Fibroblast of skin of left quadriceps (primary cell): ENCODE measurements at places on chromosomes 11 and 22.
A peak's percentile ranks its signal among the peaks of the same experiment; 100 is the strongest.

- DNase-seq = peak; percentile 26
Measured at GRCh38 chr11:33178443-33179180, 17.3 kb upstream of the CSTF3 start.

DNA sequence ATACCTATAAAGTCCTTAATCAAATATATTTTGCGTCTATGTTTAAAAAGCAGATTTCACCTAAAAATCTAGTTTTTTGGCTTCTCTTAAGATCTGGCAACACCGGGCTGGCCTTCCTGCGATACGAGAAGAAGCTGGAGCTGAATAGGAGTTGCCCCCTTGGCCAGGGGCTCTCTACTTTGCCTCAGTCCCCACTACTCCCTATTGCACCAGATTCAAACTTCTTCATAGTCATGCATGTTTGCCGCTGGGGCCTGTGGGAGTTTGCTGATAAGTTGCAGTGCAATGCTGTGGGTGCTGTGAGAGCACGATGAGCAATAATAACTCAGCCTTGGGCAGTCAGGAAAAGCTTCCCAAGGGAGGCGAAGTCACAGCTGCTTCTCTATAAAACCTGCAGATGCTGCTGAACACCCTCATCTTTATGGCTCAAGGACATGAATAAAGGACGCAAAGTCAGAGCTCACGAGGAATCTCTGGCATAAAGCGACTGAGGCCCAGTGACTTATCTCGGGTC lies 15.2 kb upstream of the EIF3D start:
- DNase-seq = no peak

GRCh38 chr11:62545437-62546243 lies 966 bp downstream of the AHNAK start:
- peak; percentile 96 for DNase-seq

DNA sequence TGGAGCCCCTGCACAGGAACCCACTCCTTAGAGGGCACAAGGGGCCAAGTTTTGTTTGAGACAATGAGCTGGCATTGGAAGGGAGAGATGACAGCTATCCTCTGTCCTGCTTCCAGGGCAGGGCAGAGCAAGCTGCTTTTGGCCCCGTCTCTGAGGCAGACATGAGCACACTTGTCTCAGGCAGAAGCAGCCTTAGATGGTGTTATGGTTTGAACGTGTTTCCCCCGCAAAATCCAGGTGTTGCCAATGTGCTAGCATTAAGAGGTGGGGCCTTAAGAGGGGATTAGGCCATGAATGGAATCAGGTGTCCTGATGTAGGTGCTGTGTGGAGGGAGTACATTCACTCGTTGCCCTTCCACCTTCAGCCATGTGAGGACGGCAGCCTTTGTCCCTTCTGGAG lies 2.5 kb downstream of the TP53AIP1 start:
- DNase-seq = no peak

- DNase-seq = no peak
Measured at GRCh38 chr11:35089666-35090065, 49.3 kb upstream of the CD44 start.

GRCh38 chr11:69232821-69233743 lies 60.9 kb upstream of the MYEOV start:
- no peak for DNase-seq

DNA sequence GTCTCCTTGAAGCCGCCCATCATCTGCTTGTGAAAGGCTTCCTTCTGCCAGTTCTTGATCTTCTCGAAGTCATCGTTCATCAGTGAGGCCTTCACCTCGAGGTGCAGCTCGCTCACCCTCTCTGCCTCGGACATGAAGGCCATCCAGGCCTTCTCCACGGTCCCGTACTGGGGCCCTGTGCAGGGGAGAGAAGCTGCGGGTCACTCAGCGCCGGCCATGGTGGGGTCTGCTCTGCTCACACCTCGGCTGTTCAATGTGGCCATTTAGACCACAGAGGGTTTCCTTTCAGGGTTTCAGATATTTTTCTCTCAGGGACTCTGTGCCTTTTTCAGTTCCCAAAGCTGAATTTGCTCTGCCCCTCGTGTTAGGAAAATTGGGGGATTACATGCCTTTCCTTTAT lies 33.9 kb upstream of the ARFGAP3 start:
- no peak for DNase-seq

DNA sequence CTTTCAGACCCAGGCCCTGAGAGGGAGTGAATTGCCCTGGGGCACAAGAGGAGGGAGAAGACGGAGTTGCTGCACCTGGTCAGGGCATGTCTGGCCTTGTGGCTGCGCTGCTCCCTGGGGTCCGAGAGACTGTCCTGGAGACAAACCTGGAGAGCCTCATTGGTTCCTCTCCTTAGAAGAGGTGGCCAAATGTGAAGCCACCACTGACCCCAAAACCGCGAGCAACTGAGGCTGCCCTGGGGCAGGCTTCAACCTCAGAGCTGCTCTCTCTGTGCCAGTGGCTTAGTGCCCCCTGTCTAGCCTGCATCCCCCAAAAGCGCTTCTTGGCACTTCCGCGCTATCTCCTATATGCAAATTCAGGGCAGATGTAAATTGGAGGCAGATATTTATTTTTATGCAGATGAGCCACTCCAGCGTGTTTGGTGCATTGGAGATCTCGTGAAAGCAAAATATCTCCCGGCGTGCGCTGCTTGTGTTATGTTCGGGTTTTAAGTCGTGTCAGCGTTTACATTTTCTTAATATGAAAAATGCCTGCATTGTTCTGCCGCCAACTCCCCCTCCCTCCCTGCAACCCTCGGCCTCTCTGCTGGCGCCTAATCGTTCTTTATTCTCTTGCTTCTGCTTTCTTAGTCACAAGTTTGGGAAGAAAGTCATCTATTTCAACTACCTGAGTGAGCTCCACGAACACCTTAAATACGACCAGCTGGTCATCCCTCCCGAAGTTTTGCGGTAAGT lies 69.5 kb downstream of the ARHGAP8 start:
- DNase-seq = no peak

- no peak for DNase-seq
Measured at GRCh38 chr11:62611705-62612365, 740 bp downstream of the EML3 start.

DNA sequence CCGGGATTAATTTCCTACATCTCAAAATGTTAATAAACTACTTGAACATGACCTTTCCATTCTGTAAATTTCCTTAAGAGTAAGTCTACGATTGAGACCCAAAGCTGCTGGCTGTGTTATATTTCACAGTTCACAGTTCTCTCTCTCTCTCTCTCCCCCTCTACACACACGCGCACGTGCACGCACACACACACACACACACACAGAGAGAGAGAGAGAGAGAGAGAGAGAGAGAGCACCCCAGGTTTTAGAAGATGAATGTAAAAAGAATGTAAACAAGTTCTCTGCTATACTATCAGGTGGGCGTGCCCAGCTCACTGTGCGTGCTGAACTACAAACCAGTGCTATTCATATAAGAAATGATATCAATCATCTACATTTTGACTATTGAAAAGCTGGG lies 3.3 kb downstream of the BDNF start:
- no peak for DNase-seq

GRCh38 chr11:79129702-79130101 lies 311.1 kb downstream of the TENM4 start:
- DNase-seq = no peak

DNA sequence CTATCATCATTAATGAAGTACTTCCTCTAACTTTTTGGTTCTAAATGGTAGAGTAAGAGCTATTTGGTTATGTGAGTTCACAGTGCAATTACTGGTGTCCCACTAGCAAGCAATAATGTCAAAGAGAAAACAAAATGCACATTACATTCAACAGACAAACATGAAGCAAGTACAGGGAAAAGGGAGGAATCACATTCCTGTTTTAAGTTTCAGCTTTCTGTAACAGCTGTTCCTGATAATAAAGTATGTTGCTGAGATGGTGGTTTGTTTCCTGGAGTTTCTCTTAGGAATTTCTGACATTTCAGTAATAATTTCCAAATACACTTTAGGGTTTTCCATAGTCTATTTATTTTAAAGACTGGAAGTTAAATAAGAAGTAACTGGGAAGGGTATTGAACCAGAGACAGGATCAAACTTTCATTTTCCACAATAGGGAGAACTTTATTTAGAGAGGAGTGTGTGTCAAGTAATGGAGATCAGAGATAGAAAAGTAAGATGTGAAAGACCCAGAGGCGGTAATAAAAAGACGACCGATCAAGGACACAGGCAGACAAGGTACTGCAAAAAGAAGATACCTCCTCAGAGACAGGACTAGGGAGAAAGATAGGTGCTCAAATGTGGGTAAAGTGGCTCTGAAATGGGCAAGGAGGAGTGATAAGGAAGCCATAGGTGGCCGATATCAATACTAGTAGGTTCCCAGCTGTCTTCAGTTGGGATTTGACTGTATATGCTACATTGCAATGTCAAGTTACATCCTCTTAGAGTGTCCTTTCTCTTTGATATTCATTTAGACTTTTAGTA lies 20.8 kb upstream of the CLNS1A start:
- DNase-seq = peak; percentile 61

GRCh38 chr22:38163844-38164550 lies 17.6 kb downstream of the PLA2G6 start:
- no peak for DNase-seq

DNA sequence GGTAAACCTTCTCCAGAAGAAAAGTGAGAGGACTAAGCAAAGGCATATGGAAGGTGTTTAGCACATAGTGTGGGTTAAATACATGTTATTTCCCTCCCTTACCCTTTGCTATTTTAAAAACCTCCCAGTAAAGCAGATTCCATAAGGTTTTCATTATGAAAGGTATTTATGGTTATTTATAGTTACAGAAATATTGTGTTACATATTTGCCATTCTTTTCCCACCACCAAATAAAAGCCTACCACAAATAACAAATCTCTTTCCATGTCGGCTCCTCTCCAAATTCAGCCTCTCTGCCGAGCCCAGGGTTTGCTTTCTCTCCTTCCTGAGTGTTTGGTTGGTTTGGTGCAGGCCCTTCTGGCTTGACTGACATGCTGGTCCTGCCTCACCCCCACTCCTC lies 64.4 kb downstream of the INSC start:
- DNase-seq = peak; percentile 86

DNA sequence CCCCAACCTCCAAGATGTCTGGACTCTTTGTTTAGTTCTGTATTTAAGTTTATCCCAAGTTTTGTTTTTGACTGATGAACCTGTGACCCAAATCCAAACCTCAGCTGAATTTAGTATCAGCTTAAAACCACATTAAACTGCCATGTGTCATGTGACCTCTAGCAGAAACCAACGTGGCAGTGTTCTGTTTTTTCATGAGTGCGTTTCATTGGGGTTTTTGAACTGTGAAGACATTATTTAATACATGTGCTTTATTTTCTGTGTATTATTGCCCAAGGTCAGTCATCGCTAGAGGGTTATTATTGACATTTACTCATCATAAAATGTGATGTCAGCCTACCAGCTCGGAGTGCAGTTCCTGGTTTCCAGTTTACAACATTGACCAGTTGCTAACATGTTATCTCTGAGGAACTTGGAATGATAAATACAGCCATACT lies 1.8 kb downstream of the TLCD5 start:
- DNase-seq = no peak

- DNase-seq = no peak
Measured at GRCh38 chr11:109963101-109963500, 130.1 kb upstream of the ZC3H12C start.

DNA sequence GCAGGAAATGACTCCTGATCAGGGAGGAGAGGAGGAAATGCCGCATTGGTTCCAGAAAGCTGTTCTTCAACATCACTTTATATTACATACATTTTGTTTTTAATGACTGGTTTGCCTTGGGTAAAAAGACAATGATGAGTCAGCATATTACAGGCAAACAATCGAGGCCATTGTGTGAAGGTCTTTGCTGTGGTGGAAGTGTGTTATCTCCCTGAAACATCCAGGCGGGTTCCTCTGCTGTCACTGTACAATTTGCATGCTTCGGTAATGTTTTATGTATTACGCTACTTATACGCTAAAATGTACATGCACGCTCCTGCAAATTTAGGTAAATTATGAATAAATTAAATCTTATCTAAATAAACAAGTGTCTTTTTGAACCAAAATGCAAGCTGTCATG lies 161.1 kb downstream of the KIRREL3 start:
- no peak for DNase-seq

DNA sequence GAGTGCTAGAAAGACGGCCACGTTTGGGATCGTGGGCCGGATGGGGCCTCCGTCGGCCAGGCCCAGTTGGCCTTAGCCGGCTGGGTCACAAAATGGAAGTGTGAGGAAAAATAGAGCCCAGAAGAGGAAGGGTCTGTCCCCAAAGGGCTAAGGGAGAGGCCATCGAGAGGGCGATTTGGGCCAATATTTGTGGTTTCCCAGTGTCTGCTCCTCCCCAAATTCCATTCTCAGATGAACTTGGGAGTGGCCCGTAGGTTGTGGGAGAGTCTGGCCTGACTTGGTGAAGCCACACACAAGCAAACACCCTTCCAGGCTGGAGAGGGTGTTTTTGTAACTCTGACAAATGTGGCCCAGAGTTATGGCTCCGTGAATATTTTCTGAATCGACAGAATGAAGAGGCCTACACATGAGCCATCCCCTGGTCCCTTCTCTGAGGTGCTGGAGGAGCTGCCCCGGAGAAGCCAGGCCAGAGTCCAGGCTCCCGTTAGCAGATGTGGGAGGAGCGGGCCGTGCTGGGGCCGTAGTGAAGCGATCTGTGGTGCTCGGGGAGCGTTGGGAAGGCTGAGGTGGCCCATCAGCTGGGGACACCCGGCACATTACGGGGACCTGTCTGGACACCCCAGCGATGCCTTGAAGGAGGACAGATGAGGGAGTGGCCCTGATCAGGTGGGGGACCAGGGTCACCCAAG lies 73.5 kb upstream of the PPARA start:
- no peak for DNase-seq

DNA sequence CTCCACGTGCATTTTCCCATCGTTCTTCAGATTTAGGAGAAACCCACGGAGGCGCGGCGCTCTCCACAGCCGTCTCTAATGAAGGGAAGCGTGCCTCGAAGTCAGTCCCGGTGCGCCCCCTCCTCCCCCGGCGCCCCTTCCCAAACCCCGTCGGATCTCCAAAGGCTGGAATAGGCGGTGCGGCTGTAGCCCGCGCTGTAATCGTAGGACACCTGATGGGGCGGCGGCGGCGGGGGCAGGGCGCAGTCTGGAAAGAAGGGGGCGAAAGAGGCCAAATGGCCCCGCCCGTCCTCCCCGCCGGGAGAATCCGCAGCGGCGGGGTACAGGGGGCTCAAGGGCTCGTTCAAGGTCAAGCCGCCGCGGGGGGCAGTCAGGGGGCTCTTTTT lies 1.3 kb downstream of the FAM181B start:
- no peak for DNase-seq

- DNase-seq = no peak
Measured at GRCh38 chr11:128837627-128838026, 29.5 kb downstream of the KCNJ1 start.

DNA sequence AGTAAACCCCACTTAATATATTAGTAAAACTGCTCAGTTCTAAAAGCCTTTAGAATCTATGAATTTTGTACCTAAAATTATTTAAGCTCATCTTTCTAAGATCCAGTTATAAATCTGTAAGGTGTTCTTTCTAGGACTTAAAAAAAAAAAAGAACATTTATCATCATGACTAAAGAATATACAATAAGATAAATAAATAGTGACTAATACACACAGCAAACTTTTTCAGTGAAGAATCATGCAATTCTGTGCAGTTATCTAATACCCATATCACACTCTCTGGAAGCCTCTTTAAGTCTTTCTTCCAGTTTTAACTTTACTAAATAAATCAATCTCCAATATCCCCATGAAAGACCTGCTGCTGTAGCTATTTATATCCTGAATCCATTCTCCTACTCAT lies 59.8 kb downstream of the CEP57 start:
- no peak for DNase-seq

GRCh38 chr11:128055576-128056217 lies 531.7 kb downstream of the ETS1 start:
- DNase-seq = no peak

GRCh38 chr22:46234969-46235368 lies 15.1 kb downstream of the CDPF1 start:
- DNase-seq = no peak

GRCh38 chr11:46270684-46271083 lies 6.8 kb upstream of the CREB3L1 start:
- DNase-seq = no peak
